Sciatic nerve (tissue), 2 donors: ENCODE measurements at places on chromosomes 6 and 20.

DNA sequence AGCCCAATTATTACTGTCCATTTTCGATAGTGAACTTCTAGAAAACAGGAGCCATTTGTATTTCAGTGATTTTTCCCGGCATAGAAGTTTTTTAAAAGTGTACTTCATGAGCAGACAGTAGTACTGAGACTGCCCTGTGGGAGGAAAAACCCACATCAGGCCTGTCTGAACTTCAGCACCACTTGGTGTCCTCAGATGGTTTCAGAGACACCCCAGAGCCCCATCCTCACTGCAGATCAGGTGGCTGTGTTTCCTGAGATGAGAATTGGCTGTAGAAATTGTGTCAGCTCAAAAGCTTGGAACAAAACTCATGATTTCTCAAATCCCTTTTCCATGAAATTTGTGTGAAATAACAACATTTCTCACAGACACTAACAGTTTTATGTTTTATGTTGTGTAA lies 110.0 kb upstream of the RIN2 start:
- no peak for DNase-seq

DNA sequence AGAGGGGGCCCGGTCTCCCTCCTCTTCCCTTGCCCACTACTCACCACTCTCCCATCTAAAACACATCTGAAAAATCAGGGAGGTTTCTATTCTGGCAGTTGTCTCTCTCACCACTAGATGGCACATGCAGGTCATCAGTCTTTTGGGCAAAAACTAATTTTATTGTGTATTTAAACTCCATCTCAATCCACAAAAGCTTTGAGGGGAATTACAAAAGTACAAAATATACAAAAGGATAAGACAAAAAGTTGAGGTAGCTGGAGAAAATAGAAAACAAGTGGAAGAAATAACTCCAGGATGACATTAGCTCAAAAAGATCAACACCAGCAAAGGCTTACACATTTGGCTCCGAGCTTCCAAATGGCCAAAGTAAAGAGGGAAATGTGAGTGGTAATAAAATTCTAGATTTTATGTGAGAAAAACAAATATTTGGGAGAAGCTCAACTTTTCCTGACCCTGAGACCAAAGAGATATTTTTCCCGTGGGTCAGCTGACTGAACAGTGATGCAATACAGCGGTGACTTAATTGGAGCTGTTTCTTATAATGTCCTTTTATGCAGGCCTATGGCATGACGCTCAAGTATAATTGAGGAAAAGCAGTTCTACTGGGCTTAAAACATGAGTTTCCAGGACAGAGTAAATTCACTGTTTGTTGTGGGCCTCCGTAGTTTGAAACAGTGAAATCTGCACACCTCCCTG lies 79.8 kb upstream of the CHD6 start:
- no peak for DNase-seq

GRCh38 chr20:60031107-60031506 lies 72.9 kb downstream of the CDH26 start:
- no peak for DNase-seq

DNA sequence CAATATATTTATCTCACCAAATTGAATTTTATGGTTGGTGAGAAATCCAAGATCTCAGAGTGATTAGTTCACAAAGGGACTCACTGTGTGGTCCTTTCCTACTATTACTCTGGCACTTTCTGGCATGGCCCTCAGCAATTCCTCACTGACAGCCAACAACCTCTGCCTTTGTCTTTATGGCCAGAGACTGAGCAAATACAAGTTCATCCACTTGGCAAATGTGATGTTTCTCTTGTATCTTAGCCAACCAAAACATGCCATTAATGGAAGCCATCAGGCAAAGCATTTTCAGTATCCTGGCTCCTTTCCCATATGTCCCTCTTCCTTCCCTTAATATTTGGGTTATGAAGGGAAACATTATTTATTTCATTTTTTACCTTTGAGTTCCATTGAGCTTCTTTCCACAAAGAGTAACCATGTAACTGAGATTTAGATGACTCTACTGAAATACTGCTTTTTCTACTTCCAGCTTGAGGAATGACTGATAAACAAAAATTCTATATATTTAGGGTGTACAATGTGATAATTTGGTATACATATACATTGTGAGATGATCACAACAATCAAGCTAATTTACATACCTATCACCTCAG lies 30.8 kb upstream of the SMLR1 start:
- no peak for DNase-seq
